ENCODE measurements at places on chromosomes 11 and 22.

GRCh38 chr11:75946531-75947530, 131.8 kb downstream of the UVRAG start:
- peak; percentile 90 for DNase-seq

DNA sequence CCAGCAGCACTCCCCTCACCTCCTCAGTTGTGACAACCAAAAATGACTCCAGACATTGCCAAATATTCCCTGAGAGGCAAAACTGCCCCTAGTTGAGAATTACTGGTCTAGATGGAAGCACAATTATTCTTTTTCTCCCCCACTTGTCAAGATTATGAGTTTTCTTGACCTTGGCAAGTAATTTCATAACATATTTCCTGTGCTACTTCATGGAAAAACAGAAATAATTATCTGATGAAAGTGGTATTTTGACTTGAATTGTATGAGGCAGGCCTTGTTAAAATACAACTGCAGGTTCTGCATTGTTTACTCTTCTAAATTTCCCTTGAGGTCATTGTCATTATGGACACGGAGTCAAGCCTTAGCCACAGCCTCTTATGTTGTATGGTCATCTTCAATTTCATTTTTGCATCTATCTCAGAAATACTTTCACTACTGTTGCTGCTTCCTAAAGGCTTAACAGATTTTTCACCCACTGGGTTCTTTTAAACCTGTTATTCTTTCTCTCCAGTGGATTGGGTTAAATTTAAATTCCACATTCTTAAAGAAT, 32.2 kb upstream of the LDLRAD3 start:
- no peak for DNase-seq

GRCh38 chr11:63851364-63851763, 12.5 kb downstream of the MARK2 start:
- no peak for DNase-seq

- DNase-seq = no peak
Measured at GRCh38 chr22:38406617-38407016, 48.4 kb downstream of the KCNJ4 start.

Data from RPMI8226 (cell line).